ENCODE measurements at places on chromosomes 16 and 17. TPM values are rescaled to one million over a fixed set of nuclear protein-coding genes. Genes with fewer than 3 reads are reported as not detected.

DNA sequence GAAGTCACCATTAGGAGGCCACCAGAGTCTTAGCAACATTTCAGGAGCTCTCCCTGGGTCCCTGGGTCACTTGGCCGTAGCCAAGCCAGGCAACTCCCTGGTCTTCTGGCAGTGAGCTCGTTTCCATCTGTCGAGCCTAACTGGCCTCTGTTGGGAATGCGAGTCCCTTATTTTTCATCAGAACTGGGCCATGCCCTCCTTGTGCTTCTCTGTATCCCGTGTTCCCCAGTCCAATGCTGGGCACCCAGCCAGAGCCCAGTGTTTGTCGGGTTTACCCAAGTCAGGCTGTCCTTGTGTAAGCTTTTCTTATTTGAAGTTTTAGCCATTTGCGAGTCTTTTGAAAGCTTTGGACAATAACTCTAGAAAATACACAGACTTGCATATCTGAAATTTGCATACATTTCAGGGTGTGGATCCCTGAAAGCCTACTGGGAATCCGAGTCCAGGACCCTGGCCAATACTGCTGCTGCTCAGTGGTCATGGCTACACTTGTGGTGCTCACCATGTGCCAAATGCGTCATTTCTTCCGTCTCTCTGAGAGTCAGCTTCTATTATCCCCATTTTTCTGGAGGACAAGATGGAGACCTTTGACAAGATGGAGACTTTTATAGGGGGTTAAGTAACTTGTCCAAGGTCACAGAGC lies 81.6 kb upstream of the LGALS9 start:
- H3K27me3 ChIP-seq = no peaks in the 10 kb centered on the region
- DNase-seq = no peak
- no peak overlapping the region for H3K27ac ChIP-seq
- H3K36me3 ChIP-seq = peaks cover 6% of the 10 kb centered on the region

The TSPAN10 gene
- total RNA-seq = 3.5 TPM

The IL17C gene
- not detected for total RNA-seq

DNA sequence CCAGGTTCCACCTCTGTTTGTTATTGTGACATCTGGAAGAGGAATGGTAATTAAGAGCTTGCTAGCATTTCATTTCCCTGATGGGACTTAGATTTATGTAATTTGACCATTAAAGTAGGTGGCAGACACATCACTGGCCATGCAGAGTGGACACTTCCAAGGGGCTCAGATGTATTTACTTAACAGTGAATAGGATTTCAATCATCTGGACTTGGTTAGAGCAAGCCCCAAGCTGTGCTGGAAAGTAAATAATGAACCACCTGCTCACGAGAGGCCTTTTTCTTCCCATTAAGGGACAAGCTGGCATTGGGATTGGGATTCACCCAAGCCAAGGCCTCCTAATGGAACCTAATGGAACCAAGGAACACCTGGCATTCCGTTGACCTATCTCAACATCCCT lies 395.3 kb downstream of the HS3ST4 start:
- no peaks in the 10 kb centered on the region for H3K4me1 ChIP-seq
- no peaks in the 10 kb centered on the region for H3K36me3 ChIP-seq
- H3K27me3 ChIP-seq = no peaks in the 10 kb centered on the region
- no peak overlapping the region for H3K4me3 ChIP-seq
- no peak overlapping the region for H3K27ac ChIP-seq
- no peak for DNase-seq

The TEX19 gene
- not detected for total RNA-seq

The RCVRN gene
- 0.07 TPM for total RNA-seq

The HCRT gene
- total RNA-seq = not detected

DNA sequence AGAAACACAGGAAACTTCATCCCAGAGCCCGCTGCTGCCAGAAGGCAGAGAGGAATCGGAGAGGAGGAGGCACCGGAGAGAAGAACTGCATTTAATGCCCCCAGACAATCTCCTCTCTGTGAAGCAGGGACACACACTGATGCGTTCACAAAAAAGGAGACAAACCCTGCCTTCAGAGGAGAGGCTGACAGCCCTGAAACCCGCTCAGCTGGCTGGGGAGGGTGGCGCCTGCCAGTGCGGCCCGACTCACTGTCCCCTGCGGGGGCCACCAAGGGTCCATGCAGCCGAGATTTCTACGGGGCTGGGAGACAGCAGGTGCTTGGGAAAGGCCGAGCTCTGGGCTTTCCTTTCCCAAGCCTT lies 21.9 kb upstream of the CACNG1 start:
- no peaks in the 10 kb centered on the region for H3K27me3 ChIP-seq
- H3K36me3 ChIP-seq = no peaks in the 10 kb centered on the region
- peaks cover 3% of the 10 kb centered on the region for H3K4me1 ChIP-seq

The ARL4D gene
- total RNA-seq = 35.3 TPM

DNA sequence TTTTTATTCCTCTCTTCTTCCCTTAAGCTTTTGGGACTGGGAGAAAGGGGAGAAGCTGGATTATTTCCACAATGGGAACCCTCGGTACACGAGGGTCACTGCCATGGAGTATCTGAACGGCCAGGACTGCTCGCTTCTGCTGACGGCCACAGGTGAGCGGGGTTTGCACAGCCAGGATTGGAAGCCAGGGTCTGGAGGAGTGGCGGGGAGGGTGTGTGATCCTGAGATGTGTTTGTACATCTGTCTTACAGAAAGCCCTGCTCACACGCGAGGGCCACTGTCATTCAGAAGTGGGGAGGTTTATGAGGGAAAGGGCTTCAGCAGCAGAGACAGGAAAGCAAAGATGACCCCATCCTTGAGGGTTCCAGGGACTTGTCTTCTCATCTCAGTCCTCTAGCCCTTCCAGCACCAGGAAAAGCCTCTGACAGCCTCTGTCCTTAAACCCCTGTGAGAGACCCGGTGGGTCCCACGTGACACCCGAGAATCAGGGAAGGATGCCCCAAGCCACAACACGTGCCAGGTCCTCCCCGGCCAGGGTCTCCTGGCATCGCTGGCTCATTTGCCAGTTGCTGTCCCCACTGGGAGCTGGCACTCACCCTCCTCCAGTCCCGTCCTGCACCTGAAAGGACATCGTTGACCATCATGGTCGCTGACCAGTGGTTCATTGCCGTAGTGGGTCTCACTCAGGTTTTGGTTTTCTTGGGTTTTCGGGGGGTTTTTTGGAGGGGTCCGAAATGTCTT lies 44.3 kb upstream of the CHMP6 start:
- no peak overlapping the region for H3K4me3 ChIP-seq
- DNase-seq = no peak
- no peaks in the 10 kb centered on the region for H3K4me1 ChIP-seq
- no peaks in the 10 kb centered on the region for H3K27me3 ChIP-seq

The PRDM7 gene
- not detected for total RNA-seq

- no peaks in the 10 kb centered on the region for H3K4me1 ChIP-seq
- no peak for DNase-seq
- H3K27me3 ChIP-seq = no peaks in the 10 kb centered on the region
Measured at GRCh38 chr17:18107061-18107790, 1.3 kb upstream of the MYO15A start.

DNA sequence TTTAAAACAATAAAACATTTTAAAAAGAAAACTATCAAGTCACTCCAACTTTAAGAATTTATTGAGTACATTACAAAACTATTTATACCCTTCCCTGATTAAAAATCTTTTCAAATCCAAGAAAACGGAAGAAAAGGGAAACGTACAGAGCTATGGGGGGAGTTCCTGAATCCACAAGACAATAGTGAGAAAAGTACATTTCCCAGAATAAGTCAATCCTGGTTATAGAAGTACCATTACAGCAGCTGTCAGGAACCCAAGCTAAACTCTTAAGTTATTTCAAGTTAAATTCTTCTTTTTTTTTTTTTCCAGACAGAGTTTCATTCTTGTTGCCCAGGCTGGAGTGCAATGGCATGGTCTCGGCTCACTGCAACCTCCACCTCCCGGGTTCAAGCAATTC lies 45.7 kb downstream of the SPOP start:
- no peaks in the 10 kb centered on the region for H3K36me3 ChIP-seq
- peaks cover 33% of the 10 kb centered on the region for H3K4me1 ChIP-seq
- H3K27me3 ChIP-seq = no peaks in the 10 kb centered on the region
- H3K27ac ChIP-seq = no peak overlapping the region

The KRTAP9-2 gene
- not detected for total RNA-seq

The HSD17B2 gene
- 76.7 TPM for total RNA-seq

- H3K36me3 ChIP-seq = no peaks in the 10 kb centered on the region
- H3K27me3 ChIP-seq = no peaks in the 10 kb centered on the region
- H3K27ac ChIP-seq = no peak overlapping the region
- no peak overlapping the region for H3K4me3 ChIP-seq
Measured at GRCh38 chr17:17081304-17081940, 39.2 kb downstream of the MPRIP start.

- no peaks in the 10 kb centered on the region for H3K27me3 ChIP-seq
- no peaks in the 10 kb centered on the region for H3K4me1 ChIP-seq
- H3K4me3 ChIP-seq = no peak overlapping the region
- no peak for DNase-seq
Measured at GRCh38 chr16:75204410-75204758, 2.6 kb downstream of the CTRB2 start.

All from hepatocyte (in vitro differentiated cells).